ENCODE measurements at places on chromosomes 4 and X.
A peak's percentile ranks its signal among the peaks of the same experiment; 100 is the strongest.

- DNase-seq = no peak
- no peaks in the 10 kb centered on the region for H3K36me3 ChIP-seq
- no peaks in the 10 kb centered on the region for H3K27me3 ChIP-seq
- H3K27ac ChIP-seq = no peak overlapping the region
Measured at GRCh38 chr4:2371765-2372487, 46.5 kb downstream of the ZFYVE28 start.

GRCh38 chr4:21811565-21811964 is 137.0 kb downstream of the KCNIP4 start:
- DNase-seq = no peak
- no peaks in the 10 kb centered on the region for H3K4me1 ChIP-seq
- no peak overlapping the region for H3K4me3 ChIP-seq
- H3K36me3 ChIP-seq = no peaks in the 10 kb centered on the region
- no peaks in the 10 kb centered on the region for H3K27me3 ChIP-seq

GRCh38 chr4:184310881-184311709 is 93.4 kb upstream of the ENPP6 start:
- no peak for DNase-seq
- H3K4me3 ChIP-seq = no peak overlapping the region
- H3K27me3 ChIP-seq = no peaks in the 10 kb centered on the region
- no peak overlapping the region for H3K27ac ChIP-seq

DNA sequence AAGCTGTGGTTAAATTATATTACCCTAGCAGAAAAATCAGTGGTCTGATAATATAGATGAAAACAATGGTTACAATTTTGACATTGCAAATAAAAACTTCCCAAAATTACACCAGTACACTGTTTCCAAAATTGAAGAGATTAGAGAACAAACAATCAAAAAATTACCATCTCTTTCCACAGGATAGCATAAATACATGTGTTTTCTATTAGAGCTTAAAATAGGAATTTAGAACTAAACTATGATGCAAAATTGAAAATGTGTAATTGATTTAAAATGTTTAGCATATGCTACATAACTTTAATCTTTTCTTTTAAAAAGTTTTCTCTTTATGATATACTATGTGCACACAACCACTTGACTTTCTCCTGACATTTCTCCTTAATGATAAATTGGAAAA is 6.7 kb downstream of the EDNRA start:
- no peaks in the 10 kb centered on the region for H3K27me3 ChIP-seq
- no peak overlapping the region for H3K4me3 ChIP-seq
- no peak for DNase-seq
- H3K36me3 ChIP-seq = no peaks in the 10 kb centered on the region
- H3K27ac ChIP-seq = no peak overlapping the region

GRCh38 chr4:181529537-181529936 is 713.7 kb upstream of the TENM3 start:
- H3K27ac ChIP-seq = no peak overlapping the region
- DNase-seq = no peak
- no peaks in the 10 kb centered on the region for H3K36me3 ChIP-seq
- no peaks in the 10 kb centered on the region for H3K27me3 ChIP-seq
- H3K4me3 ChIP-seq = no peak overlapping the region

- no peak for DNase-seq
- H3K4me3 ChIP-seq = no peak overlapping the region
- H3K27me3 ChIP-seq = no peaks in the 10 kb centered on the region
- H3K36me3 ChIP-seq = no peaks in the 10 kb centered on the region
- no peaks in the 10 kb centered on the region for H3K4me1 ChIP-seq
Measured at GRCh38 chr4:180169394-180169793, 2073.8 kb upstream of the TENM3 start.

DNA sequence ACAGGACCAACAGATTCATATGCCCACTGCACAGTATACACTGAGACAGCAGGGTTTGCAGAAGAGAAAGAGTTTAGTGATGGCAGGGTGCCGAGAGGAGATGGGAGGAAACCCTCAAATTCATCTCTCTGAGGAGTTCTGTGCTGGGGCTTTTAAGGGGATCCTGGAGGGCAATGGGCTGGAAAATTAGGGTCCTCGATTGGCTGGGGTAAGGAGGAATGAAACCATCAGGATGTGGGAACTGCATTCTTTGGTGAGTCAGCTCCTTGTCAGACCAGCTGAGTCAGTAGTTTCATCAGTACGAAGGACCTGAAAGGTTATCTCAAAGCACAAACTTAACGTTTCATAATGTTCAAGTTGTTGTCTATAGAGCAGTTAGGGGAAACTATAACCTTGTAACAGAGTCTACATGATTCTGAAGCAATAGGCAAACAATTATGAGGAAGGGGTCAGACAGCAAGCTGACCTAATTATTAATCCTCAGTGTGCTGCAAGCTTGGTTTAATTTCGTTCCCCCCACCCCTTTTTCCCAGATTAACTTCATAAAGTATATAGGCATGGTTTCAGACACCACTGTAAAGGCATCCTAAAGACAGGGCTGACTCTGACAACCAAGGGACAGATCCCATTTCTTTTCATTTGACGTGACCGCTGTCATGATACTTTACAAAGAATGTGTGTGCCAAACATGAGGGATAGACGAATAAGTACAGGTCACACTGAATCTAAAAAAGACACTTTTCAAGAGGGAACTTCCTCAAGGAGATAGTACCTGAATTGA is 1.5 kb upstream of the MSMO1 start:
- peak overlapping the region; percentile 92 for H3K4me3 ChIP-seq
- no peak for DNase-seq
- H3K27me3 ChIP-seq = no peaks in the 10 kb centered on the region
- H3K4me1 ChIP-seq = peaks cover 5% of the 10 kb centered on the region
- H3K36me3 ChIP-seq = peaks cover 4% of the 10 kb centered on the region
- peak overlapping the region; percentile 88 for H3K27ac ChIP-seq

DNA sequence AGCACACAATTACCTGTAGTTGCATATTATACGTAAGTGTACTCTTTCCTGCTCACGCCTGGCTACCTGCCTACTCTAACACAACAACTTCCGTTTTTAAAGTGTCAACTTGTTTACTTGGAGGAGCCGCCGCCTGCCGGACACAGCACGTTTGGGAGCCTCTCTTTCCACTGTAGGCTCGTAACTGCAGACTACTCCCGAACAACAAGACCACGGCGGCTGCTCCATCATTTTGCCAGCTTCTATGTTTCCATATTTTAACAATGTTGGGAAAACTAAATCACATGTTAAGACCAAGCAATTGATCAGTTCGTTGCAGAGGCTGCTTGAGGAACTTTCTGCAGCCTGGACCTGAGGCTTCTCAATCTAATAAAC is 841 bp downstream of the MTNR1A start:
- no peaks in the 10 kb centered on the region for H3K4me1 ChIP-seq
- peaks cover 42% of the 10 kb centered on the region for H3K27me3 ChIP-seq
- H3K36me3 ChIP-seq = no peaks in the 10 kb centered on the region
- peak overlapping the region; percentile 14 for H3K4me3 ChIP-seq
- no peak for DNase-seq

GRCh38 chrX:149506349-149506748 is 1.2 kb upstream of the IDS start:
- no peak overlapping the region for H3K4me3 ChIP-seq
- H3K36me3 ChIP-seq = peaks cover 7% of the 10 kb centered on the region
- no peaks in the 10 kb centered on the region for H3K4me1 ChIP-seq
- no peak overlapping the region for H3K27ac ChIP-seq

- no peak overlapping the region for H3K4me3 ChIP-seq
- no peak overlapping the region for H3K27ac ChIP-seq
- no peaks in the 10 kb centered on the region for H3K4me1 ChIP-seq
- H3K36me3 ChIP-seq = no peaks in the 10 kb centered on the region
- no peaks in the 10 kb centered on the region for H3K27me3 ChIP-seq
- DNase-seq = no peak
Measured at GRCh38 chrX:13791559-13791958, 25.3 kb downstream of the GPM6B start.

DNA sequence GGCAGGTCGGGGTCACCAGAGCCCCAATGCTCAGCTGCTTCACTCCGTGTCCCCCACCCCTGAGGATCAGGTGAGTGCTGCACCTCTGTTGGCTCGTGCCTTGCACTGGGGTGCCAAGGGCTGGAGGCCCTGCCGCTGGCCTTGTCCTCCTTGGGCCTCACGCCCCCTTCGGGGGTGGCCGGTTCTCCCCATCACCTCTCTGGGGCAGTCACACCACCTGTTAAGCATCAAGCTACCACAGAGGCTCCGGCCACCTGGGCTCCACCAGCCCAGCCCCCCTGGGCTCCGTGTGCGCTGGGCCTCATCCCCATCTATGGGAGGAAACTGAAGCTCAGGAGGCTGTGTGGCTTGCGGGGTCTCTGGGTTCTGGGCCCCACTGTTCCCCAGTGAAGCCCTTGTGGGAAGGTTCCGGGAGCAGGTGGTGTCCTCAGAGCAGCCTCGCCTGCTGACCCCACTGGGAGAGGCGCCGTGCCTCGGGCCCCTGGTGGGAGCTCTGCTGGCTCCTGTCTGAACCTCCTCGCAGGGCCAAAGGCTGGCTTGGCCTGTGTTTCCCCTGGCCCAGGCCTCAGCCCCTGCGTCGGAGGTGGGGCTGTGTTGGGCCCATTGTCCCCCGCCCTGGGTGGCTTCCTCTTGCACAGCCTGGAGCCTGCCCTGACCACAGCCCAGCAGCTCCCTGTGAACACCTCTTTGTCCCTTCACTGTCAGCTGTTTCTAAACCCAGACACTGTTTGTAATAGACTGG is 30.8 kb downstream of the DOK7 start:
- no peak overlapping the region for H3K27ac ChIP-seq
- H3K27me3 ChIP-seq = peaks cover 34% of the 10 kb centered on the region
- no peak overlapping the region for H3K4me3 ChIP-seq
- no peaks in the 10 kb centered on the region for H3K4me1 ChIP-seq

GRCh38 chrX:65598559-65599147 is 64.1 kb upstream of the LAS1L start:
- peaks cover 28% of the 10 kb centered on the region for H3K4me1 ChIP-seq
- peak overlapping the region; percentile 24 for H3K27ac ChIP-seq
- H3K36me3 ChIP-seq = no peaks in the 10 kb centered on the region
- no peak overlapping the region for H3K4me3 ChIP-seq

DNA sequence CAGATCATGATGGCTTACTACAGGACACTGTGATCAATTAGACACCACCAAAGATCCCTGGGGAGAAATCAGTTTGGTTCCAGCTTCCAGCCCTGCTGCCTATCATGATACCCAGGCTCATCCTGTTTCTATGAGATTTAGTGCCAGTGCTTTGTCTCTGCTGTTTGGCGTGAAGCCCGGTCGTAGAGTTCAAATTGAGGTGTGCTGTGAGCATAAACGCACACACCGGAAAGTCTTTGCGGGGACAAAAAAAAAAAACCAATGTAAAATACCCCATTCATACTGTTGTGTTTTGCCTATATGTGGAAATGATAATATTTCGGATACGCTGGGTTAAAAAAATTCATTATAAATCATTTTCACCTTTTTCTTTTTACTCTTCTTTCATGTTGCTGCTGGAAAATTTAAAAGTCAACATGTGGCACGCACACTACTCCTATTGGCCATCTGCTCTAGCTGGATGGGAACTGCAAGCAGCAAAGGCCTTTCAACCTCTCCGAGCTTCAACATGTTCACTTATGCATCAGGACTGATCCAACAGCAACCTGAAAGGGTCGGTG is 607 bp upstream of the DKC1 start:
- H3K4me3 ChIP-seq = peak overlapping the region; percentile 66
- H3K4me1 ChIP-seq = no peaks in the 10 kb centered on the region
- H3K27ac ChIP-seq = peak overlapping the region; percentile 63

DNA sequence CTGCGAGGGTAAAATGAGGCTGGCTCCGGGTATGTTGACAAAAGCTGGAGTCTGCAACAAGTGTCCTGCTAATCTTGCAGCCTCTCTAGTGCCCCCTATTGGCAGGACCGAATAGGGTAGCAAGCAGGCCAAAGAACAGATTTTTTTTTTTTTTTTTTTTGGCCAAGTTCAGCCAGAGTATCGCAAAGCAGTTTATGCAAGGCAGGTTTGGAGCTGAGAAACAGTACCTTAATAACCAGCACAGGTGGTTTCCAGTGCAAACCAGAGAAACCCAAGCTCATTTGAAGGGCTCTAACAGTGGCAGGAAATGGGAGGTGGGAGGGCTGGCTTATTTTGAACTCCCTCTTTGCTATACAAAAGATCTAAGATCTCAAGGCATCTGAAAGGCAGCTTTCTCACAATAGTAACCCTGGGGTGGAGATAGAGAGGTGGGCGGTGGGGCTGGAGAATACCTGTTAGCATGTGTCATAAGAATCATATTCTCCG is 38.2 kb upstream of the OCIAD2 start:
- no peaks in the 10 kb centered on the region for H3K4me1 ChIP-seq
- H3K27ac ChIP-seq = no peak overlapping the region

GRCh38 chr4:17347445-17347844 is 164.4 kb downstream of the QDPR start:
- H3K4me1 ChIP-seq = no peaks in the 10 kb centered on the region
- DNase-seq = no peak
- H3K36me3 ChIP-seq = no peaks in the 10 kb centered on the region
- H3K27ac ChIP-seq = no peak overlapping the region
- no peaks in the 10 kb centered on the region for H3K27me3 ChIP-seq

DNA sequence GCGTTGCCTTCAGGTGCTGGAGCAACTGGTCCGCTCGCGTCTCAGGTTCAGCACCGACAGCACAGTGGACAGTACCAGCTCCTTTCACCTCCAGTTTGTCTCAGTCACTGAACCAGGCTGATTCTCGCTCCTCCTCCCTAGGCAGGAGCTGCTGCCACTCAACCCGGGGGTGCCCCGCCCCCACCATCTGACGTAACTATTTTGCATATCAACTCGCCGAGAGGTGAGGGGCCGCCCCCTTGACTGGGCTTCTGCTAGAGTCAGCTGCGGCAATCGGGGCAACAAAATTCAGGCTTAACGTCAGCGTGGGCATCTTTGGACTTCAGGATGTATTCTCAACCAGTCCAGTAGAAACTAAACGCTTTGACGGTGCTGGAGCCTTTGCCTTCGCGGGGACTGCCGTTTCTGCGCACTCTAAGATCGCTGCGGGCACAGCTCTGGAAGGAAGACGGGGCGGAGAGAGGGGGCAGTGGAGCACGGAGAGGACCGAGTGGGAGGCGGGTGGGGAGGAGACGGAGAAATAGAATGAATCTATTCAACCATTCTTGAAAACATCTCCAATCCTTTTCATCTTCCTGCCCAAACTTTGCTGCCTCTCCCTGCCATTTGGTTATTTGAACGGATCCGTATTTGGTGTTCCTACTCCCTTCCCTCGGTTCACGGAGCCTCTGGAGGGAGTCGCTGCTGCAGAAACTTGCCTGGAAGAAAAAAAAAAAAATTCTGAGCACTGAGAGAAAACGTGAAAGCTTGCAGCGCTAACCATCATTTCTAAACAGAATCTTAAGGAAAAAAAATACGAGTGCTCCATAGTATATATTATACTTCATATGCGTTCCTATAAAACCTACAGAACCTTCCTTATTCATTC is at the start of gene FSTL5:
Gene FSTL5, minus strand, starts transcription at position 109 of the 868 bp plus-strand sequence. CDS start 52,604 bp downstream, outside the sequence.
- H3K4me1 ChIP-seq = no peaks in the 10 kb centered on the region
- no peaks in the 10 kb centered on the region for H3K27me3 ChIP-seq
- peak; percentile 84 for DNase-seq
- no peaks in the 10 kb centered on the region for H3K36me3 ChIP-seq

GRCh38 chrX:19731307-19731820 is 156.0 kb downstream of the SH3KBP1 start:
- no peak overlapping the region for H3K27ac ChIP-seq
- no peak for DNase-seq
- no peaks in the 10 kb centered on the region for H3K4me1 ChIP-seq
- H3K36me3 ChIP-seq = no peaks in the 10 kb centered on the region
